Left lobe of liver (tissue), 2 donors: ENCODE measurements at places on chromosomes 6 and 20. TPM values are rescaled to one million over a fixed set of nuclear protein-coding genes. Genes with fewer than 3 reads are reported as not detected.

Gene POPDC3
- not detected for total RNA-seq

DNA sequence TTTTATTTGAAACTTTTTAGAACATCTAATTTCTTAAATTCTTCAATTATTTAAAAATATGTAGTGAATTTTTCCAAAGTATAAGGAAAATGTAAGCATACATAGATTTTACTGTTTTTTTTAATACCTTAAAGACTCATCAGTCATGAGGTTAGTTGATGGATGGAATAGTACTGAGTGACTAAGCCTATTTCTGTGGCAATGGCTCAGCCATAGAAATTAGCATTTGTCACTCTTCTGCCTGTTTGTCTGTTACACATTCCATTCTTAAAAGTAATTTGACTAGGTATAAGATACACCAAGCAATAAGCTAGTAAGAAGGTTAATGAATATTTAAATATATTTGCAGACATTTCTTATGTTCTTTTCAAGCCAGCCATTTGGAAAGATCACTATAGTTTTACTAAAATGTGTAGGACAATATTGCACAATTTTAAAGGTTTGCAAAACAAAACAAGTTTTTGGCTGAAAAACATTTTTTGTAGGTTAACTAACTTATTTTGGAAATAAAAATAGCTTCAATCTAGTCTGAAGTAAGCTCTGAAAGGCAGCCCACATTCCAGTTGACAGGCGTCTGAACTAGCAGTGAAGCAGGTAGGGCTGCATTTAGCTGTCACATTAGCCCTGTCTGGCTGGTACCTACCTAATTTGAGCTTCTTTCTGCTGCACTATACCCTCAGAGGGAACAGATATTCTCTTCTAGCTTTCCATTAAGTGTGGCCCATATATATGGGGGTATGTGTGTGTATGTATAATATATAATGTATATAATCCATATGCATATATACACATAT is 385.7 kb downstream of the GRIK2 start:
- DNase-seq = no peak

DNA sequence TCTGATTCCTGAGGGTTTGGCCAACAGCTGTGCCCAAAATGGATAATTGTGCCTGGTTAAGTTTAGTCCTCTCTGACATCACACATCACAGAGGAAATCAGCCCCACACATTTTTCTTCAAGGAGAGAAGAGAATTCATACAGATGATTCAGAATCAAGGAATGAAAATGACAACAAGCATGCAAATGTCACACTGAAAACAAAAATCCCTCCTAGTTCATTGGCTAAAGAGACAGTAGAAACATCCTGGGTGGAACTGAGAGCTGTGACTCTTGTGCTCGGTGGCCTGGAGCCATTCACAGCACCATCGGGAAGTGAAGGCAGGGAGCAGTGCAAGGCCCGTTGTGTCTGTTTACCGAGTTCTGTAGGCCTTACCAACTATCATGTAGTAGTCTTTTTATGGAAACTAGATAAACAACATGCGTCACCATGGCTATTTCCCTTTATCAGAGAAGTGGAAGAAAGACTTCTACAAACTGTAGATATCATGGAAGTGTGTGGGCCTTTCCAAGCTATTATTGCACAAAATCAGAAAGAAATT is 81.7 kb upstream of the TENT5A start:
- DNase-seq = no peak

- DNase-seq = no peak
Measured at GRCh38 chr6:148295261-148295887, 47.3 kb upstream of the SASH1 start.

GRCh38 chr20:54172856-54173652 is 732 bp downstream of the CYP24A1 start:
- no peak for DNase-seq

GRCh38 chr6:3847521-3847920 is 1.7 kb upstream of the FAM50B start:
- DNase-seq = peak; percentile 21

DNA sequence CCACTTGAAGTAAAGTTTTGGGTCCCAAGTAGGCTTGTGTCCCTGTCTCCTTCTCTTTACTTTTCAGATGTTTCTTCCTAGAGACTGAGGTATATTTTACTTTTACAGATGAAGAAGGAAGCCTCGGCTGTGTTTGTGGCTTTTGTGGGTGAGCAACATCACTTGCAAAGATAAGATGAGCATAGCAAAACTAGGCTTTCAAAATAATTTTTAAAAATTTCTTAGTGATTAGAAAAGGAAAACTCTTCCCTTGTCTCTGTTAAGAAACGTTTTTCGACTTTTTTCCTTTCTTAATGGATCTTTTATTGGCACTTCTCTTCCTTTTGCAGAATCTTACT is 7.6 kb downstream of the PTPN1 start:
- DNase-seq = no peak

- no peak for DNase-seq
Measured at GRCh38 chr6:33279971-33280511, 3.1 kb downstream of the B3GALT4 start.

- peak; percentile 71 for DNase-seq
Measured at GRCh38 chr6:31826793-31827285, 699 bp upstream of the HSPA1B start.
